Calu3 (cell line): ENCODE measurements at places on chromosomes 11 and 22. TPM values are rescaled to one million over a fixed set of nuclear protein-coding genes. Genes with fewer than 3 reads are reported as not detected.

OR2AG2 gene
- not detected in 2 replicates for total RNA-seq

PATE4 gene
- not detected in 2 replicates for total RNA-seq

NPTXR gene
- total RNA-seq = 6.1 and 6.6 TPM in 2 replicates

SEPTIN5 gene
- total RNA-seq = 2.3 and 3.3 TPM in 2 replicates

OR52A1 gene
- not detected in 2 replicates for total RNA-seq

GRCh38 chr11:129249351-129249750 is 57.2 kb upstream of the ARHGAP32 start:
- no peak overlapping the region for H3K27ac ChIP-seq
- H3K4me3 ChIP-seq = no peak overlapping the region
- no peaks in the 10 kb centered on the region for H3K36me3 ChIP-seq
- no peaks in the 10 kb centered on the region for H3K27me3 ChIP-seq

DNA sequence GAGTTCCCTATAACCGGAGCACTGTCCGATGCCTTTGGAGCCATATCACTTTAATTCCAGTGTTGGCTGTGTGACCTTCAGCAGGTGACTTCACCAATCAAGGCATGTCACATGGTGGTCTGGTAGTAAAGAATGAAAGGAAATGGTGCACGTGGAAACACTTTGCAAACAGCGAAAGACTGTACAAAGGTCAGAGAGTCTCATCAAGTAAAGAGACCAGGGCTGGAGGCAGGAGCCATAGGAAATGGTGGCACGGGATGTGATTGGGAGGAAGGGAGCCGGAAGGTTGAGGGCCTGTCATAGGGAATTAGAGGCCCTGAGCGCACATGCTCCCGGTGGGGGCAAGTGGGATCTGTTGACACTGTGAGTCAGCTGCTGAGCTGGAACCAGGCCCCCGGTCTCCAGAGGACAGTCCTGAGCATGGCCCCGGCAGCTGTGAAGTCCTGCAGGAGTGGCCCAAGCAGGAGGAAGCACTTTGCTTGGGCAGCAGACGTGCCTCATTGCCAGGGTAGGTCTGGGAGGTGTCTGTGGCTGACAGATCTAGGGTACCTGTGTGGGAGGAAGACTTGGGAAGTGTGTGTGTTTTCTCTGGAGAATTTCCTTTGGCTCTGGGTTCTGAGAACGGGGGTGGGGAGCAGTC is 2.0 kb downstream of the DAGLA start:
- H3K27ac ChIP-seq = no peak overlapping the region
- H3K27me3 ChIP-seq = peaks cover 25% of the 10 kb centered on the region
- peak; percentile 58 for DNase-seq
- H3K4me1 ChIP-seq = peaks cover 16% of the 10 kb centered on the region
- no peak overlapping the region for H3K4me3 ChIP-seq

- H3K27ac ChIP-seq = no peak overlapping the region
- H3K4me3 ChIP-seq = no peak overlapping the region
- peaks cover 77% of the 10 kb centered on the region for H3K27me3 ChIP-seq
These were observed 124.3 kb downstream of the TRIM29 start for GRCh38 chr11:120013325-120014250.

DNA sequence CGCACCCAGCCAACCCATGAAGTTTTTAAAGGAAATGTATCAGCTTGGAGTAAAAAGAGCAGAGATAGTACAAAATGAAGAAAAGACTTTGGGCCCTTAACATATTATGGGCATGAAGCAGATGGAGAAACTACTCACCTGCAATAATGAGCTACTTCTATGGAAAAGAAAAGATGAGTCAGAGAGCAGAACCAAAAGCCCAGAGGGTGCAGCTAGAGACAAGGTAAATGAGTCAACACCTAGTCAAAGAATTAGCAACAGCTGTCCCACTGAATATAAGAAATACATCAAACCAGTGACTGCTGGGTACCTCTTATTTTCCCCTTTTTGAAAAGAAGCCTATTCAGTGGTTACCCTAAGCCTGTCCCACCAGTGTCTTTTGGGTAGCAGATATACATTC is 61.8 kb downstream of the RPL27A start:
- no peak for DNase-seq
- no peaks in the 10 kb centered on the region for H3K4me1 ChIP-seq
- no peaks in the 10 kb centered on the region for H3K36me3 ChIP-seq

DNA sequence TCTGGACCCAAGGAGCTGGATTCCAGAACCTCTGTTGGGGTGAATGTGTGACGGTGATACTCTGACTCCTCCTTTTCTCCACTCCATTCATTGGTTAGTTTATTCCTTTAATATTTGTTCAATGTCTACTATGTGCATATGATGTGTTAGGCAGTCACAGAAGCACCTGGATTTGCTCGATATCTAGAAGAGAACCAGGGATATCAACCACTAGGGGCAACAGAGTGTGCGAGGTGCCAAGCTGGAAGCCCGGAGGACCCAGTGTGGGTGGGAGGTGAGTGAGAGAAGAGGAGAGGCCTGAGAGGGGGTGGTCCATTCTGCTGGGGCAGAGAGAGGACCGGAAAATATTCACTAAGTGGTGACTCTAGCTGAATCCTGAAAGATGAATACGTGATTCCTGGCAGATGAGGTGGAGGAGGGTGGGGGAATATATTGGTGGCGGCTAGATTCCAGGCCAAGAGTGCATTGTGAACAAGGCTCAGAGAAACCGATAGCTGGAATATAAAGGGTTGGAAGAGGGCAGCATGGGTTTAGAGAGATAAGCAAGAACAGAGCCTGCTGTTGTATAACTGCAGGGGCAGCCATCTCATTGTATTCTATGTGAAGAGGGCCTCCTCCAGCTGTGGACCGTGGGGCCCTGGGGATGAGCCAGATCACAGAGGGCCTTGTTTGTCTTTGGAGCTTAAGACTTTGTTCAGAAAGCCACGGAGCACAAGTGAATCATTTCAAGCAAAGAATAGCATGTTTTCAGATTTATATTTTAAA is 6.9 kb upstream of the TIMP3 start:
- DNase-seq = no peak
- no peaks in the 10 kb centered on the region for H3K36me3 ChIP-seq
- no peak overlapping the region for H3K4me3 ChIP-seq
- H3K4me1 ChIP-seq = peaks cover 4% of the 10 kb centered on the region
- H3K27ac ChIP-seq = no peak overlapping the region
- H3K27me3 ChIP-seq = peaks cover 9% of the 10 kb centered on the region

- H3K4me1 ChIP-seq = no peaks in the 10 kb centered on the region
- H3K27ac ChIP-seq = no peak overlapping the region
- no peak overlapping the region for H3K4me3 ChIP-seq
- H3K36me3 ChIP-seq = no peaks in the 10 kb centered on the region
- no peaks in the 10 kb centered on the region for H3K27me3 ChIP-seq
- no peak for DNase-seq
These were observed 203.9 kb downstream of the RAB38 start for GRCh38 chr11:87971354-87971753.

GRCh38 chr11:126282361-126282735 is 545 bp upstream of the TIRAP start:
- no peaks in the 10 kb centered on the region for H3K27me3 ChIP-seq
- peaks cover 24% of the 10 kb centered on the region for H3K36me3 ChIP-seq
- peaks cover 8% of the 10 kb centered on the region for H3K4me1 ChIP-seq
- H3K27ac ChIP-seq = no peak overlapping the region
- DNase-seq = no peak

- H3K36me3 ChIP-seq = no peaks in the 10 kb centered on the region
- peaks cover 4% of the 10 kb centered on the region for H3K4me1 ChIP-seq
- no peak for DNase-seq
These were observed 320.3 kb downstream of the BUD13 start for GRCh38 chr11:116452461-116452860.
